ENCODE measurements at places on chromosomes 7 and 10.
A peak's percentile ranks its signal among the peaks of the same experiment; 100 is the strongest.

DNA sequence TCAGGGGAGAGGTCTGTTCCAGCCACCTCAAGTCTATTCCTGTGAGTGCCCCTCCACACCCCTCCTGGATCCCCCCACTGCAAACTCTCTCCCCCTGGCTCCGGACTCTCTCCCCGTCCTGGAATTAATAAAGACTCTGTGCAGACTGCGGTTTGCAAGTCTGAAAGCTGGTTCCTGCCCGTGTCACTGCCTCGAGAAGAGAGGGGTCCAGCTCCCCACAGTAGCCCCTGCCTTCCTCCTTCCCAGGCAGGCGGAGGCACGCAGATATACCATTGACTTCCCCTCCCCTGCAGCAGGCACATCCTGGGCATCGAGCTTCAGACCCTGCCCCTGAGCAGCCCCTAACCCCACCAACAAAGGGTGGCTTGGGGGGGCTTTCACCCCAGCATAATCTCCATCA lies 2.2 kb upstream of the ELN start:
- DNase-seq: no peak

DNA sequence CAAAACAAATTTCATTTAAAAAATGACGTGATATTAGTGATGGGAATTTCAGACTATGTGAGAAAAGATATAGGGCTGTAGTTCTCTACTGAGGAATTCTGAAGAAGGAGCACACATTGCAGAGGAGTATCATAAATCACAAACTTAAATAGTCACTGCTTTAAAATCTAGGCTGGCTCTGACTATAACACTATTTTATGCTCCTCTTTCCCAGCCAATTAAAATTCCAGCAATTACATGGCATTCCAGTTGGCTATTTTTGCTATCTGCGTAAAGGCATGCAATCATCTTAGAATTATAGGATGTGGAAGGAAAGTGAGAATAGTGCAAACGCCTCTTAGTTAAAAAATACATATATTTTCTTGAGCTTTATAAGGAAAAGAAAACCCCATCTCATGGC lies 123.1 kb downstream of the GNAI1 start:
- no peak for DNase-seq

GRCh38 chr10:79262959-79263746 lies 84.1 kb upstream of the PPIF start:
- no peak for DNase-seq

DNA sequence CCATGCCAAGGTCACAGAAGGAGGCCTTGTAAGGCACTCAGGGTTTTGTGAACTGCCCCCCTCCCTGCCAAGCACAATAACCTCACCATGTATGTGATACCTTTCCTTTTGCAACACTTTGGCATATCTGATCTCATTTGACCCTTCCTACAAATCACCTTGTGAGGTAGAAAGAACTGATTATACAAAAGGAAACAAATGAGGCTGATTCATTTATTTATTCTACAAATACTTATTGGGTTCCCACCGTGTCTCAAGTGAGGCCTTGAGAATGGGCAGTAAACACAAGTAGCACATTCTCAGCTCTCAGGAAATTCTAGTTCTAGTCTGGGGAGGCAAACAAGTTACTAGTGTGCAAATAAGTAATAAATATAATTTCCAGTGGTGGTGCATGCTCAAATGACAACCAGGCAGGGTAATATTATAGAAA lies 19.6 kb downstream of the PLCE1 start:
- no peak for DNase-seq

- DNase-seq: no peak
Observed at GRCh38 chr7:76358011-76358480, 745 bp downstream of the YWHAG start.

DNA sequence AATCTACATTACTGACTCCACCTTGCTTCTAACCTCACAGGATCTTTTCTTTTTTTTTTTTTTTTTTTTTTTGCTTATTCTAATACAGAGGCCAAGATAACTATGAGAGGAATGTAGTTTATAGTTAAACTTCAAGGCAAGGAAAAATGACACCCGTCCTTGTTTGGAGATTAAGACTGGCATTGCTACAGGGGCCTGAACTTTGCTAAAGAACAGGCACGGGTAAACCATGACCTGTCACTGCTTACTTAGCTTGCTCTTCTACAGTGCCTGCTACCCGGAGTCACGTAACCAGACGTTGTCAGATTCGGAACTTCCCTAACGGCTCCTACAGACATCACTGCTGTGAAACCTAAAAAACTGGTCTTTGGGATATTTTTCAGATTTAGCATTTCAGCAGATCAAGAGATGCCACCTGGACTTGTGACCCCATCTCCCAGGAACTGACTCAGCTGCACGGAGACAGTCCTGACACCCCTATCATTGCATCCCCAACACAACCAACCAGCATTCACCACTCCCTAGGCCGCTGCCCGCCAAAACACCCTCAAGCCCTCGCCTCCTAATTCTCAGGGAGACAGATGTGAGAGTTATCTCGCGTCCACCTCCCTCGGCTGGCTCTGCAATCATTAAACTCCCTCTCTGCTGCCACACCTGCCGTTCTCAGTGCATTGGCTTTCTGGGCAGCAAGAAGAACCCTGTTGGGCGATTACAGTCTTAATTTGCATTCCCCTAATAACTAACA lies 27.5 kb downstream of the MAD1L1 start:
- no peak for DNase-seq

DNA sequence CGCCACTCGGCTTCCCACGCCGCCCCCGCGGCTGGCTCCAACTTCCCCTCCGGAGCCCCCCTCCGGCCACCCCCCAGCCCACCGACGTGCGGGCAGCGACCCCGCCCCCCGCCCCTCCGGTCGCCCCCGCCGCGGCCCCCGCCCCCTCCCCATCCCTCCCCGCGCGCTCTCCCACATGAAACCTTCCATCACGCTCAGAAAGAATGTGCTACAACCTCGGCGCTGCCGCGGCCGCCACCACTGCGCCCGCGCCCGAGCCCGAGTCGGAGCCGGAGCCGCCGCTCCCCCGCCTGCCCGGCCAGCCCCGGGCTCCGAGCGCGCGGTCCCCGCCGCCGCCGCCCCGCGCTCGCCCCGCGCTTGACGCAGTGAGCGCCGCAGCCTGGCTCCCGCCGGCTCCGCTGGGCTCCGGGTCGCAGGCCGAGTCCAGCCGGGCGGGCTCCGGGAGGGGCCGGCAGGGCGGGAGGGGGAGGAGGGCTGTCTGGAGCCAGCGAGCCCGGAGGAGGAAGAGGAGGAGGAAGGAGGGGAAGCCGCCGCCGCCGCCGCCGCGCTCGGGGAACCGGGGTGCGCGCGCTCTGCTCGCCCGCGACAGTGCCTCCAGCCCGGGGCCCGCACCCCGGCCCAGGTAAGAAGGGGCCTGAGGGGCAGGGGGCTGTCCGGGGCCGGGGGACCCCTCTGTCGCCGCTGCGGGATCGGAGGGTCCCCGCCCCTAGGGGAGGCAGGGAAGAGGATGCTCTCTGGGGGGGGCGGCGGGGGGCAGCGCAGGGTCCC lies 4.3 kb upstream of the ELFN1 start:
- DNase-seq: no peak

DNA sequence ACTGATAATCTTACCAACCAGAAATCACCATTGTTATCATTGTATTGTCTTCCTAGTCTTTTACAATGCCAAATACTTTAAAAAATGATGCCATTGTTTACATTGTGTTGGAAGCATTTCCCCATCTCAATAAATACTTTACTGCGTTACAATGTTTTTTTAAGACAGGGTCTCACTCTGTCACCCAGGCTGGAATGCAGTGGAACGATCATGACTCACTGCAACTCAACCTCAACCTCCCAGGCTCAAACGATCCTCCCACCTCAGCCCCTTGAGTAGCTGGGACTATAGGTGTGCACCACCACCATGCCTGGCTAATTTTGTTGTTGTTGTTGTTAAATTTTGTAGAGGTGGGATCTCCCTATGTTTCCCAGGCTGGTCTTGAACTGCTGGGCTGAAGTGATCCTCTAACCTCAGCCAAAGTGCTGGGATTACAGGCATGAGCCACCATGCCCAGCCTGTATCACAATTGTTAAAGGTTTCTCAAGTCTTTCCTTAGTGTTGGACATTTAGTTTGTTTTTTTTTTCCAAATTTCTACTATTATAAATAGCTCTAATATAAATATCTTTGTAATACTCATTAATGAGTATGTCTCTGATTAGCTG lies 13.5 kb downstream of the LRMDA start:
- DNase-seq: no peak

DNA sequence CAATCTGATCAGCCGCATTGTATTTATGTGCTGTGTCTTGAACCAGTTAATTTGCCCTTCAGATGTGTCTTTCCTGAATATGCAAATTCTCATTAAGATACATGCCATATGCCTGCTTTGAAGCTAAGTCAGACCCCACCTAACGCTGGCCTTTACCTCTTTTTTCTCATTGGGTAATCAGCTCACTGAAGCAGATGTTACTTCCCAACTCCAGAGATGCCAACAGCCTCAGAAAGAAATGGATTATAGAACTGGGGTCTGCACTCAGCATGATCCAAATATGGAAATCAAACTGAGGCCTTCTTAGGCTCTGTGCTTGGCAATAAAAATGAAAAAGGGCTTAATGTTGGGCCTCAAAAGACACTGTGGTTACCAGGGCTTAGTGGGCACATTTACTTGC lies 113.9 kb downstream of the FZD1 start:
- no peak for DNase-seq

- peak; percentile 47 for DNase-seq
Observed at GRCh38 chr7:112414855-112415490, 35.3 kb upstream of the IFRD1 start.

DNA sequence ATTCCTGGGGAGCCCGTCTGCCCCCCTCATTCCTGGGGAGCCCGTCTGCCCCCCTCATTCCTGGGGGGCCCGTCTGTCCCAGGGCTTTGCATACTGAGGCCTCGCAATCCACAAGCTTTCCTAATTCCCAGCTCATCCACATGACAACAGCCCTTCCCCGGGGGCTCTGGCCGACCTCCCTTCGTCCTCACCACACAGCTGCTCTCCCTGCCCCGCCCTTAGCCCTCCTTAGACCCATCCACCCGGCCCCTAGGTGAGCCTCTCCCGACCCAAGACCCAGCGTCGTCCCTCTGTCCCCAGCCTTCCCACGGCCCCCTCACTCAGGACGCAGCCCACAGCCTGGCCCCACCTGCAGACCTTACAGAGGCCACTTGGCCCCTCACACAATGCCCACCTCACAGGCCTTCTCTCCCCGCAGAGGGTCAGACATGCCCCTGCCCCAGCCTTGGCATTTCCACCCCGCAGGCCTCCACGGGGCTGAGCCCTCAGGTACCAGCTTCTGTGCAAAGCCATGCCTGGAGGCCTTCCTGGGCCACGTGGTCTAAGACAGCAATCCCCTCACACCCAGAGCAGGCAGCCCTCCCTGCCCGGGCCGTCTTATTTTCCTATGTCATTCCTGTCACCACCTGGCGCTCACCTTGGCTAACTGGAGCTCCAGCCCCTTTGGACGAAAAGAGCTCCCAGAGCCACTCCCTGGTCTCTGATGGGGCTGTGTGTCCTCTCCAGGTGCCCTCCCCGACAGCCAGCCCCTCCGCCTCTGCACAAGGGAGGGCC lies 3.5 kb upstream of the FAM20C start:
- no peak for DNase-seq

GRCh38 chr7:98116656-98117461 lies 10.2 kb downstream of the LMTK2 start:
- DNase-seq: no peak

DNA sequence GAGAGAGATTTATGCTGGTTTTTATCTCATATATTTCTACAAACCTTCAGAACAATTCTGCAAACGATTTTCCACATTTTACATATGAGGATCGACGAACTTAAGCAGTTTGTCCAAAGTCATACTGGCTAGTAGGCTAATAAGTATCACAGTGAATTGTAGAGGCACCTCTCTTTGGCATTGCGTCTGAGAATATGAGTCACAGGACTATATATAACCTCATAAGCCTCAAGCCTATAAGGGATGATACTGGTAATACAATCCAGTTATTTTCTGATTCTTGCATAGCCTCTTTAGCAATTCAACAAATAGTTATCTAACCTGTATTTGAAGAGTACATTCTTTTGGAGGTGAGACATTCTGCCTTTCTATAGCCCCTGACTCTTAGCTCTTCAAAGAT lies 129.8 kb downstream of the GPR158 start:
- DNase-seq: no peak

- no peak for DNase-seq
Observed at GRCh38 chr10:103791858-103792257, 63.5 kb downstream of the SH3PXD2A start.

DNA sequence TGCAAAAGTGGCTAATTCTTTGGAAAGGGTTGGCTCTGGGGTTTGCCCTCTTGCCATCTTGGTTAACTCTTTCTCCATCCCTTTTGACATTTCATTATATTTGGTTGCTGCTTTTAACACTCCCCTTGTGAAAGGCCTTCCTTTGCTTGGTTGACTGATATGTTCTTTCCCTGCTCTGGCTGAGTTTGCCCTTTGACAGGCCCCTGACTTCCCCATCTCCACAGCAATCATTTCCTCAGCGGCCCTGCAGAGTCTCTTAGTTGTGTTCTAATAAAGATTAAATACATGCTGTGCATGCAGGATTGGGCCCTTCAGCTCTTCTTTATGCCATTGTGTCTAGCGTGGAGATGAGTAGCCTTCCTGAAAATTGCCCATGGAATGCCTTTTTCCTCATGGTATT lies 84.5 kb upstream of the CSTF2T start:
- no peak for DNase-seq

DNA sequence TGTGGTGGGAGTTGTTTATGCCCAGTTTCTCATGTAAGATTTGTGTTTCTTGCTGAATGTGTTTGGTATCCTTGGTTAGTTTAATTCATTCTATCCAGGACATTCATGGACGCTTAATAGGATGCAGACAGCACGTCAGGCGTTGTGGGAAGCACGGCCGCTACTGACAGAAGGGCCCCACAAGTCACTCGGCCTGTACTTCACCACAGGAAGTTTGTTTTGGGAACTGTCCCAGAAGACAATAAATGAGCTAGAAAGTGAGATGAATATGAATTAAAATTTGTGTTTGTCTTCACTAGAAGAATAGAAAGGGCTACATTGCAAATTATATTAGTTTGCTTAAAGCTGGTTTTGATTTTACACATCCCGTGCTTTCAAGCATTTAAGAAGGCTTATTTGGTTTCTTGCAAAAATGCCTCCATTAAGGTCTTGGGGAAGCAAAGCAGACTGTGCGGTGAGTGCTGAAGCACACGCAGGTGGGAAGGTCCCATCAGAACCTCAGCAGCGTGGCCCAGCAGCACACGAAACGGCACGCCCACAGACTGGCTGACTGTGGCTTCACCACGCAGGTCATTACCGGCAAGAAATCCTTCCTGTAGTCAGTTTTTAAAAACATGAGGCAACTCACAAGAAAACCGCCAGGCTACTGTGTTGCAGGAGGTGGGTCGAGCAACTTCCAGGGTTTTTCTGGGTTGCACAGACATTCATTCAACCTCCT lies 74.1 kb downstream of the VIPR2 start:
- DNase-seq: no peak

DNA sequence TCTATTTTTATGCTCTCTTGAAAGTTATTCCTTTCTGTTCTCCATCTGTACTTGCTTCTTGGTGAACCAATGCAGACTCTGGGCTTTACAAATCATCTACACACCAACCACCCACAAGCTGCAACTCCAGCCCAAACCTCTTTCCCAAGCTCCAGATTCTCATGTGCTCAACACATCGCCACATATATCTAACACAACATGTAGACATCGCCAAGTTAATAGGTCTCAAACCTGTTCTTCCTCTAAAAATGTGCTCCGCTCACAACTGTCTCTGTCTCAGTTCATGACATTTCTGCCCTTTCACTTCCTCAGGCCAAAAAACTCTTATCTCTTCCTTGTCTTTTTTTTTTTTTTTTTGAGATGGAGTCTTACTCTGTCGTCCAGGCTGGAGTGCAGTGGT lies 95.7 kb upstream of the EEPD1 start:
- DNase-seq: no peak

Measured in retina (tissue), 1 donor.